ENCODE measurements at places on chromosomes 11 and 22.

DNA sequence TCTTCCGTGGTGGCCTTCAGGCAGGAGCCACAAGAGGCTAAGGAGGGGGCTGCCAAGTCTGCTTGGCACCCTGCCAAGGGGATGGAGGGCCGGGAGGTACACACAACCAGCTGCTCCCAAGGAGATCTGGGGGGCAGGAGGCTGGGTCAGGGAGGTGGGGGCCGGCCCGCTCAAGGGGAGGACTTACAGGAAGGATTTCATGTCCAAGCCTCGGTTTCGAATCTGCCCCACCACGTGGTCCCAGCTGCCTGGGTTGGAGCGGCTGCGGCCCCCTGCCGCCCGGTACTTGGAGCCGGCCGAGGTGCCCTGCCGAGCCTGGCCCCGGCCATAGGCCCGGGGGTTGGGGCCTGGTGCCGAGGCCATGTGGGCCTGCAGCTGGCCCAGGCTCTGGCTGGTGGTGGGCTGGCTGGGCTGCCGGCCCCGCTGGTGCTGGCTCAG lies 33.5 kb downstream of the LRRC10B start:
- DNase-seq: no peak

- no peak for DNase-seq
Measured at GRCh38 chr22:45336971-45337431, 27.3 kb downstream of the FAM118A start.

DNA sequence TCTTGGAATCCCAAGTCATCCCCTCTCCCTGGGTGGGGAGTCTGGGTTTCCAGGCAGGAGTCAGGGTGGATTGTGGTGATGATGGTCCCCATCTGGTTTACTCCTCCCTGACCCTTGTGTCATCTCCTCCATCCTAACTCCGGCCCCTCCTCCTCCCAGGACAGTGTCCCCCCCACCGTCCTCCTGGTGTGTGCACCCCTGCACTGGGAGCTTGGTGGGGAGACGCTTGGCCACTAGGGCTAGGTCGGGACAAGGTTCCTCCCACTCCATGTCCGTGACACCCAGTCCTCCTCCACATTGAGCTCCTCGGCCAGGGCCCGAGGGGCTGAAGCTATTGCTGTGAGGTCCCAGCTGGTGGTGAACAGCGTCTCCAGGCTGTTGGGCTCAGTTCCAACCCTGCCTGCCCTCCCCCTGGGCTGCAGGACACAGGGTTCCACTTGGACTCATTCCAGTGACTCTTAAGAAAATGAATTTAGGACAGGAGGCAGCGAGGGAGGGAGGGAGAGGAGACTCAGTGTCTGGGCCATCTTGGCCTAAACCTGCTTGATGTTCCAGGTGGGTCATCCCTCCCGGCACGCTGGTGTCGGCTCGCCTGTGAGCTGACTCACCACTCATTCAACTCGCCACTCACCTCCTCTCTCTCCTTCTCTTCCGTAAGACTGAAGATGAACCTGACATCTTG lies 433.2 kb downstream of the TBC1D22A start:
- DNase-seq: no peak

DNA sequence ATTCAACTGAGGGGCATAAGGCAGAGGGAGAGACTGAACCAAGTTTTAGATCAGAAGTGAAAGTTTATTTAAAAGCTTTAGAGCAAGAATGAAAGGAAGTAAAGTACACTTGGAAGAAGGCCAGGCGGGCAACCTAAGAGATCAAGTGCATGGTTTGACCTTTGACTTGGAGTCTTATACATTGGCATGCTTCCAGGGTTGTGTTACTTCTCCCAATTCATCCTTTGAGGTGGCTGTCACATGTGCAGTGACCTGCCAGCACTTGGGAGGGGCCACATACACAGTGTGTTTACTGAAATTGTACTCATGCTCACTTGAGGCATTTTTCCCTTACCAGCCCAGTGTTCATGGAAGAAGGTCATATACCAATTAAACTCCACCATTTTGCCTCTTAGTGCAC lies 30.4 kb downstream of the CYP2R1 start:
- DNase-seq: no peak
